Natural killer cell treated with Interleukin-12 subunit alpha and Interleukin-12 subunit beta and Interleukin-15 and Interleukin-18, amount 100 ng/mL, for 72 hours (primary cell): ENCODE measurements at places on chromosomes 5 and 9.

GRCh38 chr5:27814286-27814685 lies 775.9 kb upstream of the CDH9 start:
- no peak for DNase-seq

DNA sequence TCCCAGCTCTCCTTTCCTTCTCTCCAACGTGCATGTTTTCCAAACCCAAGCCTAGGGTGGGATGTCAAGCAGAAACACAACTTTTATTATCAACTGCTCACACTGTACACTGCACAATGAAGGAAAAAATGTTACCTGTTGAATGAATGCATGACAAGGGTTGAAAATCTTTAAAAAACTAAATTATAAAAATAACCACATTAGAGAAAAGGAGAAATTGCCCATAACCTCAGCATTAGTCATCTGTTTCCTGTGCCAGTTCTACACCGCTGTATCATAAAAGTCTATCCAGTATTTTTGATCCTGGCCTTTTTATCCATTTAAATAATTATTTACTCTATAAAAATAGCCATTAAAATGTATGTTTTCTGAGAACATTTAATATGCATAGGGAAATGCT lies 101.1 kb downstream of the APBA1 start:
- no peak for DNase-seq

DNA sequence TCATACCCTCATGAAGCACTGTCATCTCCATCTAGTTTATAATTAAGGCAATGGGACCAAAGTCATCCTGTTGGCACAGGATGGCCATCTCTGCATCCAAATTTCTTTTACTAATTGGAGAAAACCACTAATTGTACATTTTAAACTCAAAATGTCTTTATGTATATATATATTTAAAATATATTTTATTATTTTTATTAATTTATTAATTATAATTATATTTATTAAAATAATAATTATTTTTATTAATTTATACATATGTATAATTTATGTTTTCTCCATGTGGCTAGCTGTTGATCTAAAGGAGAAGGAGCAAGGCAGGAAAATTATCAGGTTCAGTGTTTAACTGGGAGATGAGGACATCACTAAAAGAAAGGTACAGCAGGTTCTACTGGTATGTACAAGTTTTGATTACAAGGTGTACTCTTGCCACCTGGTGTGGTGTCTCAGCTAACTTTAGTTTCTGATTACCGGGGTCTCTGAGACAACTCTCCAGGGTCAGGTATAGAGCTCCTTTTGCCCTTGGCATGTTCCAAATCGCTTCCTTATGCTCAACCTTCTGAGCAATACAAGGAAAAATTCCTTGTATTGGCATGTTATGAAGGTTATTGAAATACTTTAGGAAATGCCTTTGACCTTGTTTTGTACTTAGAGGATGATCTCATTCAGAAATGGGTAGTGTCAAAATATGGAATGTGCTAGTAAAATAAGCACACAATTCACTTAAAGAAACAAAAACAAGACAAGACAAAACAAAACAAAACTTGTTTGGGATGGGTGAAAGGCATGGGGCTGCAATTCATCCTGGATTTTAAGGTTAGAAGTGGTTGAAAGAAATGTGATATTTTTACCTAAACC lies 79.6 kb downstream of the GHR start:
- no peak for DNase-seq

GRCh38 chr5:171847026-171847425 lies 61.4 kb downstream of the SMIM23 start:
- no peak for DNase-seq
